Tongue (tissue), 3 donors: ENCODE measurements at places on chromosomes 6 and 20. TPM values are rescaled to one million over a fixed set of nuclear protein-coding genes. Genes with fewer than 3 reads are reported as not detected.

DNA sequence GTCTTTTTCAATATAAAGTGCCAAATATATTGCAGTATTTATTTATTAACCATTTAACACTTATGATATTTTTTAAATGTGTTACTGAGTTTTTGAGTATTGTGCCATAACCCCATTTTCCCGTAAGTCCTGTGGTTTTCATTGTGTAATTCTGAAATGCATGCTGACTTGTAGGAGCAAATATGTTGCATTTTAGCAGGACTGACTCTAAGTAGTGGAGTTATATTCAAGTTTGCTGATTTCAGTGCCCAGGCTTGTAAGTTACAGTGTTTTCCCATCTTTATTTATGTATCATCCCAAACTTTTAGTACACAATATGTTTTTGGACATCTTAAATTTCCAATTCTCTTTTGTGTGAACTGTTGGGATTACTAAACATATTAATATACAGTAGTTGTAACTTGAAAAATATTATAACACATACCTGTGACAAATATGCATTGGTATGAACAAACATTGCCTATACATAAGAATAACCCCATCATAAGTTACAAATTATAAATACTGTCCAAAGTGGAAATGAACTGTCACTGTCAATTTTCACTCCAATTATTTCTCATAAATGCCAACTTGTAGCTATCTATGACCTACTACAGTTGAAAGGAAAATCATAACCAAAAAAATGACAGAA lies 179.3 kb upstream of the RUNX2 start:
- no peak for DNase-seq

DNA sequence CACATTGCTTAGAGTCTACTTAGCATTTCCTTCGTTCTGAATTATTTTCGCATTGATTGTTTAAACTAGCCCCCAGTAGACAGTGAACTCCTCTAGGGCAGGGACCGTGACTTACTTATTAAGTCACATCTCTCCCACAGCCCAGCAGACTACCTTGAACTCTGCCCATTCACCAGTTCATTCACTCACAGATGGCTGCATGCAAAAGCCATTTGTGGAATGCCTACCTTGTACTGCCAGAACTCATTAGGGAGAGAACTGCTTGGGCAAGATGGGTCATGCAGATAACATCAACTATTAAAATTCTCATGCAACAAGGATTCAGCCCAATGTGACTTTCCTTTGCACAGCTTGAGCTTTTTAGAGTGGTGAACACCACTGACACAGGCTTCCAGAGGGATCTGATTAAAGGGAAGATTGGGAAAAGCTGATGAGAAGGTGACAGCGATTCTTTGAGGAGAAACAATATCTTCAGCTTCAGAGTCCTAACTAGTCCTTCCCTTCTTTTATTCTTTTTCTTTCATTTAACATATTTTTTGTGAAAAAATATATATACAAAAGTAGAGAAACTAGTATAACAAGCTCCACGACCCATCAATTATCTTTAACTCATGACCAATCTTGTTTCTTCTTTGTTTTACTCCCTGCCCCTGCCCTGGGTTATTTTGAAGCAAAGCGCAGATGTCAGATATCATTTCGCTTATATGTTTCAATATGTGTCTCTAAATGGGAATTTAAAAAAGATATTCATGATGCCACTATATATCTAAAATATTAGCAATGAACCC lies 273.9 kb downstream of the CDC5L start:
- DNase-seq, result no peak

GRCh38 chr20:22353586-22353985 lies 230.8 kb downstream of the FOXA2 start:
- DNase-seq, result no peak

DNA sequence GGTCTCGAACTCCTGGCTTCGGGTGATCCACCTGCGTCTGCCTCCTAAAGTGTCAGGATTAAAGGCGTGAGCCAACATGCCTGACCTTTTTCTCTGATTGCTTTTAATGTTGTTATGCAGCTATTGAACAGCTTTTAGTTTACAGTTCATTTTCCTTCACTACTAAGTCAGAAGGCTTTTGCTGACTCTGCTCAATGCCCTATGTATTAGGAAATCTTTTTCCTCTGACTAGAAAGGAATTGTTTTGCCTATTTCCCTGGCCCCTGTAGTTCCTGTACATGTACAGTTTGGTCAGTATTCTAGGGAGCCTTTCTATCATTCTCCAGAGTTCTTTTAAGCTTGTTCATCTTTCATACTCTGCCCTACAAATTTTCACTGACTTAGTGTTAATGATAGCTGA lies 280.2 kb downstream of the CDKAL1 start:
- no peak for DNase-seq

GRCh38 chr6:9514146-9514545 lies 900.7 kb downstream of the TFAP2A start:
- DNase-seq, result peak; percentile 11

GRCh38 chr6:4565301-4566250 lies 210.6 kb upstream of the CDYL start:
- DNase-seq, result no peak

DNA sequence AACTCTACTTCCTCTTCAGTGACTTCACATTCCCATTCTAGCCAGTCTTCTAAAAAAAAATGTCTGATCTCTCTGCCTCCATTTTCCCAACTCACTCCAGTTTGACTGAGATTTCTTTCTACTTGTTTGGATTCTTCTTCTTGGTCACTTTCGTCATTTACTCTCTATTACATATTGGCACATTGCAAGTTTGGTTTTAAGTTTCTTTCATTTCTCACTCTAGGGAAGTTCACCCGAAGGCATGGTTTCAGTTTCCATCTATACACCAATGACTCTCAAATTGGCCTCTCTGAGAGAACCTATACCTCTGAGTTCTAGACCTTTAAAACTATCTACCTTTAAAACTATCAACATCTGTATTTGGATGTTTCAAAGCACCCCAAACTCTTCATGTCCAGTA lies 51.3 kb downstream of the CD109 start:
- no peak for DNase-seq

- no peak for DNase-seq
These were observed 30.3 kb upstream of the OCSTAMP start for GRCh38 chr20:46580613-46581205.

- DNase-seq, result no peak
These were observed 25.9 kb upstream of the HAO1 start for GRCh38 chr20:7966176-7966575.

The TCP1 gene
- 202 TPM for total RNA-seq

The C6orf15 gene
- total RNA-seq, result 5.0 TPM

The TNNC2 gene
- 2,441 TPM for total RNA-seq

The C6orf118 gene
- 0.72 TPM for total RNA-seq

The CHMP4B gene
- total RNA-seq, result 56.0 TPM
